NCI-H2029 (cell line): ENCODE measurements at places on chromosomes 3 and 15.

- no peak for DNase-seq
Measured at GRCh38 chr3:131147534-131147933, 120.9 kb downstream of the NEK11 start.

DNA sequence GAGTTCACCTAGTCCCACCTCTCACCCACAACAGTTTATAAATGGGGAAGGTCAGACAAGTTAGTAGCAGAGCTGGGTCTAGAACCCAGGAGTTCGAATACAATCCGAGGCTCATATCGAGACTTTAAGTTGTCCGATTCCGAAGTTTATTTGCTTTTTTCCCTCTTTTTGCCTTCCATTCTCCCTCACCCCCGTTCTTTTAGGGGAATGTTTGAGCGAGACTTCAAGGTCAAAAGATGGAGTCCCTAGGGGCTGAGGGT, 7.3 kb downstream of the BCL6 start:
- no peak for DNase-seq

DNA sequence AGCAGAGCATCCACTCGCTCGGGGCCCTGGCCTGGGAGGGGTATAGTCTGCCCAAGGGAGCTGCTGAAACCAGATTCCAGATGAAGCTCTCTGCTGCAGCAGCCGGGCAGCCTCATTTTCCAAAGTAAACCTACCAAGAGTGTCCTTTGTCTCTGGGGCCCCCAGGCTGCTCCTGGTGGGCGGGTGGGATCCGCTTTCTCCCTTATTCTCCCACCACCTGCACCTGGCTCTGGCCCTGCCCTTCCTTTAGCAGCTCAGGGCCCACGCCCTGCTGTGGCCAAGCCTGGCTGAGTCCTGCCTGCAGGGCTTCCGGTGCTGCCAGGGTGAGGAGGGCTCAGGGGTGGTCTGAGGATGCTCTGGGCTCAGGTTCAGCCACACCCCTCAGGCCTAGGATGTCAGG, 13.0 kb downstream of the SCN5A start:
- no peak for DNase-seq

- DNase-seq, result no peak
Measured at GRCh38 chr3:56942523-56942922, 117.9 kb upstream of the SPATA12 start.

DNA sequence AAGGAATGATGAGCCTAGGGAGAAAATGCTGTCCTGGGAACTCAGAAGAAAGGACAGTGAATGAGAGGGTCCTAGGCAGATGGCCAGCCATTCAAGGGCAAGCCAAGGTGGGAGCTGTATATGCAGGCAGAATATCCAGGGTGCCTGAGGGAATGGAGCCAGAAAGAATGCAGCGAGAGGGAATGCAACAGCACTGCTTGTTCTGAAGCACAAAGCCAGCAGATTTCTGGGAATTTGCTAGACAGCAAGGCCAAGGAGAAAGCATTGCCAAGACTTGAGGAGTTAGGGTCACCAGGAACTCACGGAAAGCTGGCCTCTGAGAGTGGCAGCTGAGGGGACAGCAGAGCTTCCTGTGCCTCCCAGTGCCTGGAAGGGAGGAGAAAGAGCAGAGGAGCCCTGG, 200.6 kb downstream of the MYRIP start:
- no peak for DNase-seq

- no peak for DNase-seq
Measured at GRCh38 chr15:56736308-56736707, 3.0 kb upstream of the ZNF280D start.
